Activated CD4-positive, alpha-beta T cell treated with anti-CD3 and anti-CD28 coated beads for 4 hours (primary cell): ENCODE measurements at places on chromosomes 3 and 15.

DNA sequence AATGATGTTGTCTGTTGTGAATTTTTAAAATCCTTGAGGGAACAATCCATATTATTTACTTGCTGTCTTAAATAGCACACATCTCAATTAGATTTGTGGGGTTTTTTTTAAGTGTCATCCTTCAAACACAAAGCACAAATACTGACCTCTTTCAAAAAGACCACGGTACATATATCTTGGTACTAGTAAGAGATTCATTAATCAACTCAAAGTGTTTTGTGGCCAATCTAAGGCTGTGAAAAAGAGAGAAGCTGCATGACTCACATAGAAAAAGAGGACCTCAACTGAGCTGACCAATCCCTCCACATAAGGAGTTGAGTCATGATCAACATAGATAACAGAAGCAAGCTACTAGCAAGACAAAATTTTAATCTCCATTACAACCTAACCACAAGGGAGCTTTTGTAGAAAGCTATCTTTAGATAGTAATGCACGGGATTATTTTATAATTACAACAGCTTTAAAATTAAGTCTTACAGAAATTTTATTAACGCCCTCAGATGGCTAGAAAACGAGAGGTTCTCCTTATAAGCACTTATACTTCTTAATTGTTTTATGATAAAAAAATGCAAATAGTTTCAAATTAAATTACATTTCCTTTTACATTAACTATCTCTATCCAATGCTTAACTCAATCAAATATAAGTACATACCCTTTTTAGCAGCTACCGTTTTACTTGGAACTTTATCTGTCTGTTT lies 60.5 kb downstream of the TOP2B start:
- DNase-seq: no peak

GRCh38 chr3:170585937-170586310 lies at the start of gene SLC7A14:
SLC7A14 (minus strand) TSS chr3:170586075; CDS start chr3:170526936, 59,139 bp downstream.
- no peak for DNase-seq

GRCh38 chr15:22895465-22896190 lies 57.2 kb downstream of the NIPA2 start:
- no peak for DNase-seq

DNA sequence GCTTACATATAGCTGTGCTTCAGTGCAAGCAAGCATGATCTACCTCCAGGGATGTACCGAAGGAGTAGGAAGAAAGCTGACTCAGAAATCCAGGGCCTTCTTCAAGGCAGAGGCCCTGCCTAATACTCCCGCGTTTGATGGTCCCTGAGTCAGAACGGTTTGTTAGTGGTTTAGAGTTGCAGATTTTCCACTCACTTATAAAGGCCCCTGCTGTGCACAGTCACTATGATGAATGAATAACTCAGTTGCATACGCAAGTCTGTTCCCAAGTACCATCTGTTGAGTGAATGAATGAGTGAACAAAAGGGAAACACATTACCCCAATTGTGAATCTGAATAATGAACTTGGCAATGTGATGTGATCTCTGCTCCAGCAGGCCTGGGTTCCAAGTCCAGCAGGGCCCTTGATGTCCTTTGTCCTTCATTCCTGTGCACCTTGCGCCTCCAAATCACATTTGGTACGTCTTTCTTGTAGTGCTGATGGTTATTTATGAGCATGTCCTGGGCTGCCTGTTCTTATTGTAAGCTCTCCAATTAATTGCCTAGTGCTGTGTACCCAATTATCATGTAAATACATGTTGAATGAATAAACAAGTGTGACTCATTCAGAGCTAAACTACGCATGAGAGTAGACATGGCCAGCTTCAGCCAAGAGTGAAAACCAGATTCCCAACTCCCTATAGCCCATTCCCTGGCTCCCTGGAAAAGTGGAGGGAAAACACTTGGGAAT lies 85.3 kb upstream of the LIMD1 start:
- DNase-seq: no peak

DNA sequence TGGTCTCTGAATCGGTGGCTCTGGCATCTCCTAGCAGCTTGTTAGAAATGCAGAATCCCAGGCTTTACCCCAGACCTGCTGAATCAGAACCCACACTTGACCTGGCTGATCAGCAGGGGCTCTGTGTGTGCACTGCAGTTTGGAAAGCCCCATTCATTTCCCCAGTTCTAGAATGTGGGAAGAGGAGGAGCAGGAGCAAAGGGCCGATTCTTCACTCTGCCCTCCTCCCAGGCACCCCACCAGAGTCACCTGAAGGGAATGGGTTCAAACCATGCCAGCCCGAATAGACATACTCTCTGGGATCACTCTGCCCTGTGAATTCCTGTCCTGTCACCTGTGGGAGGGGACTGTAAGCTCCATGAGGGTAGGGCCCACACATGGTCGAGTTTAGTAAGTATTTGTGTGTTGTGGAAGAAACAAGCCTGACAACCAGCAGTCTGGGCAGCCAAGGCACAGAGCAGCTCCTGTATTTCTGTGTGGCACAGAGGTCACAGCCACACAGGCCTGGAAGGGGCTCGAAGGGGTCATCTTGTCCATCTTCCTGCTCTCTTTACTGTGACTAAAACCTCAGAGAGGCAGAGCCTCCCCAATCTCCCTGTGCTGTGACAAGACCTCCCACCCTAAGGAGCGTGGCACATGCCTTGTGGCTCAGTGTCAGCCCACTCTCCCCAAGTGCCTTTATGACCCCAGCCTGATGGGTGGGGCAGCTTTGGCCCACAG lies 29.0 kb upstream of the HHATL start:
- no peak for DNase-seq

DNA sequence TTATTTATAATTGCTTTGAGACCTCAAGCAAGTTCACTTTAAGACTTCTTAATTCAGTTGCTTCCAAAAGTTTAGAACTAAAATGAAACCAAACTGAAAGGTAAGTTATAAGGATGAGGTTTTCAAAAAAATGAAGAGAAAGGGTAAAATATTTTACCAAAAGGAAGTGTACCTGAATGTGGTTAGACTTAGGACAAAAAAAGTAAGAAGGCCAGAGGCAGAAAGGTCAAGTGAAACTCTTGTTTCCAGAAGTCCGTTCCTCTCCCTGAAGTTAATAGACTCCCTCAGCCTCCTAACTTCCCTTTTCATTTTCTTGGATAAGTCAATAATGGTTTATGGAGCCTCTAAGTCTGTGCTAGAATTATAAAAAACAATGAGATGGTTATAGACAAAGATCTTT lies 16.6 kb downstream of the BTLA start:
- DNase-seq: no peak

DNA sequence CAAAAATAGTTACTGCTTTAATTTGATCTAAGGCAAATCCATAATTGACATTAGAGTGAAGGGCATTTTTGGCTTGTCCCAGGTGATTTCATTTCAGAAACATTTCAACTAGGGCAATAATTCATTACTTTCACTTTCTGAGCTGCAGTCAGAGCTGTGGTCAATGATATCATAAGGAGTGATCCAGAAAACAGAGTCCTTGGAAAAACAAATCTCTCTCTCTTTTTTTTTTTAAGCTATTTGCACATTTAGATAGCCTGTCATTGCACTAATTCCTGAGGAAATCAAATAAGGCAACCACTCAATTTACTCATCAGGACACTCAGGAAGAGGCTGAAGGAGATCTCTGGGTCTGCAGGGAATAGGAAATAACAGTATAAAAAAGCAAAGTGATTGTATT lies 269.5 kb upstream of the LRRC3B start:
- no peak for DNase-seq

DNA sequence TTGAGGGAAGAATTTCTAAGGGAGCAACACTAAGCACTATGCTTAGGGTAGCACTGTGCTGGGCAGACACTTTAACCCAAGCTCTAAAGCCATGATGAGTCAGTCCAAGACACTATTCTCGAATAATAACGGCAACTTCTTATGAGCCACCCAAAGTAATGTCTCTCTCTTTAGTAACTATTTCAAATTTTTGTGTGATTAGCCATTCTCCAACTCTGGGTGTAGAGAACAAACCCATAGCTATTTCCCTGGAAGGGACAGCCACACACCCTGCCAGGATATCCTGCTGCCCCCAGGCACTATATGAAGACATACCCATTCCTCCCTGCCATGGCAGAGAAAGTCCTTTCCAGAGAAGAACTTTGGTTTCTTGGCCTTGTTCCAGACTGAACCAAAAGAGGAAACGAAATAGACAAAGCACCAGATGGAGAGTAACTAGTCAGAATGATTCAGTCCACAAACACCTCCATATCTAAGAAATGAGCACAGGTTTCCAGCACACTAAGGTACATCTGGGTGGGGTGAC lies 384.9 kb upstream of the THBS1 start:
- no peak for DNase-seq

DNA sequence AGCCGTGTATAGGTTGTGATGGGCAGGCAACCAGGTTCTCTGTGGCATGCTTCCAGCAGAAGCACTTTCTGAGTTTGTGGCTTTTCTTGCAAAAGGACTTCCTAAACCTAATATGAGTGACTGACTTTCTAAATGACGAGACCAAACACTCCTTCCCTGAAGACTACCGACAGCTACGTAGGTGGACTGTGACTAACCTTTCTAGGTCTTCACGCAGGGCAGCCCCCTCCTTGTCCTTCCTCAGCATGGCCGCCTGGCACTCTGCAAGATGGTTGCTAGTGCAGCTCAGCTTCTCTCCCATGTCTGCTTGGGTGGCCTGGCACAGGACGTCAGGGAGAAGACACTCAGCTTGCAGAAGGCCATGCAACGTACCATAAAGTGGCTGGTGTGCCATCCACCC lies 20.9 kb downstream of the CXCR6 start:
- peak; percentile 35 for DNase-seq

DNA sequence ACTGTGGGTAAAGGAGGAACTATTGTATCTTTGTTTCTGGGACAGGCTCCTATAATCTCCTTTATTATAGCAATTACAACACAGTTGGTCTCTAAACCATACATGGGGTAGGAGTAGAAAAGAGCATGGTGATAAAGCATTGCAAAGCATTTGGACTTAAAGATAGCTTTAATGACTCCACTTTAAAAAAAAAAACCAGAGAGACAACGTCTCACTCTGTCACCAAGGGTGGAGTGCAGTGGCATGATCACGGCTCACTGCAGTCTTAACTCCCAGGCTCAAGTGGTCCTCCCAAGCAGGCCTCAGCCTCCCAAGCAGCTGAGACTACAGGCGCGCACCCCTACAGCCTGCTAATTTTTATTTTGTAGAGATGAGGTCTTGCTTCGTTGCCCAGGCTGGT lies 68.2 kb downstream of the DENND4A start:
- DNase-seq: no peak

DNA sequence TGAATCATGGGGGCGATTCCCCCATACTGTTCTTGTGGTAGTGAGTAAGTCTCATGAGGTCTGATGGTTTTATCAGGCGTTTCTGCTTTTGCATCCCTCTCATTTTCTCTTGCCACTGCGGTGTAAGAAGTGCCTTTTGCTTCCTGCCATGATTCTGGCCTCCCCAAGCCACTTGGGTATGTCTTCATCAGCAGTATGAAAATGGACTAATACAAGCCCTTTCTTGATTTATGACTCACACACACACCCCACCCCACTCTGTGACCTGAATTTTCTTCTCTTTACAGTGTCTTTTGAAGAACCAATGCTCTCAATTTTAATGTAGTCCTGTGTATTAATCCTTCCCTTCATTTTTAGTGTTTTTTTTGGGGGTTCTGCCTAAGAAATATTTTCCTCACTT lies 244.8 kb downstream of the PLCL2 start:
- no peak for DNase-seq

- DNase-seq: no peak
These were observed 108.2 kb upstream of the KBTBD8 start for GRCh38 chr3:66889750-66890494.

DNA sequence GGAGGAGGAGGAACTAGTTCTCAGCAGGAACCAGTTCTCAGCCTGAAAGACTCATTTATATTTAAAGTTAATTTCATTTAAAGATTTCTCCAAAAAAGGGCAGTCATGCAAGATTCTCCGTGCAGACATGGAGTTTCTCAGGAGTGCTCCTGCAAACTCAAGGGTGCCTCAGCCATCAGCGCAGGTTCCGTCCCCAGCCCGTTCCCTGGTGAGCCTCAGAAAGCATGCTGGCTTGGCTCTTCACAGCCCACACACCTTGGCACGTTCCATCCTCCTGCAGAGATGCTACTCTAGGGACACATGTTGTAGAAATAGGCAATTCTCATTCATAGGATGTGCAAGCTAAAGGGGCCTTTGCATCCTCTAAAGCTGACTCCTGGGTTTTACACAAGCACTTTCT lies 123.0 kb downstream of the LIPC start:
- DNase-seq: no peak

DNA sequence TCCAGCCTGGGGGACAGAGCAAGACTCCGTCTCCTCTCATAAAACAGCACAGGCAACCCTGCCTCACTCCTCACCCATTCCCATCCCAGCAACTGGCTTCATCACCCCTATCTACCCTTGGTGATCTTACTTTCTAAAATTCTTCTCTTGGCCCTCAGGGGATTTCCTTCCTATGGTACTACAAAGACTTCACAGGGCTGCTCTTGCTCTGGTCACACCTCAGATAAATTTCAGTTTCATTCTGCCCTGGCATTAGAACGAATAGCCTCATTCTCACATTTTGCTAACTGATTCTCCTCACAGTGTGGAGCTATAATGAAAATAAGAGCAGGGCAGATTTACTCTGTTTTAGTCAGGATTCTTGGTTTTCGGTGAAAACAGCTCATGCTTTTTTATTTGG lies 22.1 kb upstream of the CRBN start:
- no peak for DNase-seq
